Liver (tissue), 10 donors: ENCODE measurements at places on chromosomes 2 and 18. TPM values are rescaled to one million over a fixed set of nuclear protein-coding genes. Genes with fewer than 3 reads are reported as not detected.

DNA sequence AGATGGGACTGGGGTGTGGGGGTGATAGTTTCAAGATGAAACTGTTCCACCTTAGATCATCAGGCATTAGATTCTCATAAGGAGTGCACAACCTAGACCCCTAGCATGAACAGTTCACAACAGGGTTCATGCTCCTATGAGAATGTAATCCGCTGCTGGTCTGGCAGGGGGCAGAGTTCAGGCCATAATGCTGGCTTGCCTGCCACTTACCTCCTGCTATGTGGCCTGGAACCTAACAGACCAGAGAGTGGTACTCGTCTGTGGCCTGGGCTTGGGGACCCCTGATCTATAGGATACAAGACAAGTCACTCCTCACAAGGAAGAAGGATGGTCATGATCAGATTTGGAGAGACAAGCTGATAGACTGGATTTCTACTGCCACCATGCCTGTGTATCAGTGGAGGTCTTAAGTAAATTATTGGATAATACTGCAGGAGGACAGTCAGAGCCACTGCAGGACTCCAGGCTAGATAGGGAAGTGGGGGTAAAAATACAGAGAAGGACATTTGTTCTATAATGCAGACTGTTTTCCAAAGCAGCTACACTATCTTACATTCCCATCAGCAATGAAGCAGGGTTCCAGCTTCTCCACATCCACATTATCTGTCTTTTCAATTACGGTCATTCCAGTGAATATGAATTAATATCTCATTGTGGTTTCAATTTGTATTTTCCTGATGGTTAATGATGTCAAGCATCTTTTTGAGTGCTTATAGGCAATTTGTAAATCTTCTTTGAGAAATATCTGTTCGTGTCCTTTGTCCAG, 28.8 kb upstream of the APOB start:
- DNase-seq: no peak
- peaks cover 6% of the 10 kb centered on the region for H3K4me1 ChIP-seq
- H3K27me3 ChIP-seq: no peaks in the 10 kb centered on the region
- H3K36me3 ChIP-seq: no peaks in the 10 kb centered on the region
- H3K27ac ChIP-seq: no peak overlapping the region

GRCh38 chr2:238420878-238421694, 5.6 kb upstream of the ASB1 start:
- H3K27me3 ChIP-seq: no peaks in the 10 kb centered on the region
- DNase-seq: peak; percentile 84
- no peaks in the 10 kb centered on the region for H3K36me3 ChIP-seq
- H3K4me1 ChIP-seq: peaks cover 4% of the 10 kb centered on the region

DNA sequence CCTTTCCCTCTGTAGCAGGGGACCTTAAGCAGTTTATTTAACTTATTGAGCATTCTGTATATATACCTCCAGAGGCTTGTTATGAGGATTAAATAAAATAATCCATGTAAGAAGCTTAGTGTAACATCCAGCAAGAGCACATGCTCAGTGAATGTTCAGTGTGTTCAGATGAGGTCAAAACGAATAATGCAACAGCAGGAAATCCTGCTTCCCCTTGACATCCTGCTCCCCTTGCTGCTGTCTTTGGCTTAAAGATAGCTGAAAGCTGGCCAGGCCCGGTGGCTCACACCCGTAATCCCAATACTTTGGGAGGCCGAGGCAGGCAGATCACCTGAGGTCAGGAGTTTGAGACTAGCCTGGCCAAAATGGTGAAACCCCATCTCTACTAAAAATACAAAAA, 68.7 kb downstream of the COL4A4 start:
- no peaks in the 10 kb centered on the region for H3K36me3 ChIP-seq
- H3K27me3 ChIP-seq: no peaks in the 10 kb centered on the region
- H3K27ac ChIP-seq: no peak overlapping the region
- no peak overlapping the region for H3K4me3 ChIP-seq
- DNase-seq: no peak

DNA sequence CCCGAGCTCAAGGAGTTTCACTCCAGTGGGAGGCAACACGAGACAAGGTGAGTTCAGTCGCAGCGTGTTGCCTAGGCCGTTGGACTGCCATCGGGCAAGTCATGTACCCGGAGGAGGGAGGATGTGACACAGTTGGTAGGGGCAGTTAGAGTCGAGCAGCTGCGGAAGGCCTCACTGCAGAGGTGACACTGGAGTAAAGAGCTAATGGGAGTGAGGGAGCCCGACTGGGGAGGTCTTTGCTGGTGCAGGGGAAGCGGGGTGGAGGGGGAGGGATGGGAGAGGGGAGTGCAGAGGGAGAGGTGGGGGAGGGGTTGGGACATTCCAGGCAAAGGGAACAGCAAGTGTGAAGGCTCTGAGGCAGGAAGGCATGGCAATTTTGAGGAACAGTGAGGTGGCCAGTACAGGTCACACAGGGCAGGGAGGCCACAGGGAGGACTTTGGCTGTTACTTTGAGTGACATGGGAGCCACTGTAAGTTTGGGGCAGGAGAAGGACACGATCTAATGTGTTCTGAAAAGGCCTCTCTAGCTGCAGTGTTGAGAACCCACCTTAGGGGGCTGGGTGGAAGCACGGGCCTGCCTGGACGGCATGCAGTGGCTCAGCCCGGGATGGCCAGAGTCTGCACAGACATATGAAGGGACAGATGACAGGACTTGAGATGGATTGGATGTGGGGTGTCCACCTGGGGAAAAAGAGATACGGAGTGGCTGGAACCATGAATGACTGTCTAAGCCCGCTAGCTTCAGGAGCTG, 61.1 kb downstream of the KCNF1 start:
- no peaks in the 10 kb centered on the region for H3K27me3 ChIP-seq
- no peaks in the 10 kb centered on the region for H3K36me3 ChIP-seq
- H3K4me3 ChIP-seq: no peak overlapping the region
- no peaks in the 10 kb centered on the region for H3K4me1 ChIP-seq
- DNase-seq: no peak

DNA sequence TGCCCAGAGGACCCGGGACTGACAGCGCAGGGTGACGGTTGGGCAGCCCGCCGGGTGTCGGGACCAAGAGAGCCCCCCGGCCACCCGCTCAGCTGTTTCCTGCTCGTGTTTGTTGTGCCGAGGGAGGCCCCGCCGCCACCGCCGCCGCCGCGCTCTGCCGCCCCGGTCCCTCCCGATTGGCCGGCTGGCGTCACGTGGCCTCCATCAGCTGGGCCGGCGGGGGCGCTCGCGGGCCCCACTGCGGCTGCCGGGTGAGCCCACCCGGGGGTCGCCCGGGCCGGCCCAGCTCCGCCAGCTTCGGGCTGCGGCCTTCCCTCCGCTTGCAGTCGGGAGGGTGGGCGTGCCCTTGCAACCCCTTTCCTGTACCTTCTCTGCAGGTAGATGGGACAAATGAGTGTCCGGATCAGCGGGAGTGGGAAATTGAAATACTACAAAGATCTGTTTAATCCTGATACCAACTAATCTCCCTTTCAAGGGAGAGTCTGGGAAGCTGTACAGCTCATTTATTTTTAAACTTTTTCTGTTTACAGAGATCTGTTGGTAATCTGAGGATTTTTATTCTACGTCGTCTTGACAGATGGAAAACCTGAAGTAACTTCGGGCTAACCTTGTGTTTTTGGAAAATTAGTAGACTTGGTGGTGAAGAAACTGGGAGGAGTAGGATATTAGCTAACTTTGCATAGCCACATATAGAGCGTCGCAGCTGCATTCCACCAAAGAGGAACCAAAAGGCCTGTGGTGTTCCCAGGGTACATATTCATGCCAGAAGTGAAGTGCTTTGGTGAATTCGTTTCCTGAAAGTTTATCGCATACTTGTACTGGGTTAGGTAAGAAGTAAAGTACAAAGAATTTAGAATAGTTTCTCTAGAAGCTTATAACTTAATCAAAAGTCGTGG, 1.2 kb downstream of the YPEL5 start:
- peak overlapping the region; percentile 88 for H3K27ac ChIP-seq
- H3K27me3 ChIP-seq: no peaks in the 10 kb centered on the region
- peak; percentile 91 for DNase-seq
- H3K4me3 ChIP-seq: peak overlapping the region; percentile 61

GRCh38 chr18:55430026-55430425, 158.0 kb downstream of the TCF4 start:
- no peak overlapping the region for H3K27ac ChIP-seq
- H3K36me3 ChIP-seq: no peaks in the 10 kb centered on the region
- no peaks in the 10 kb centered on the region for H3K27me3 ChIP-seq
- H3K4me1 ChIP-seq: no peaks in the 10 kb centered on the region
- no peak for DNase-seq
- H3K4me3 ChIP-seq: no peak overlapping the region

DNA sequence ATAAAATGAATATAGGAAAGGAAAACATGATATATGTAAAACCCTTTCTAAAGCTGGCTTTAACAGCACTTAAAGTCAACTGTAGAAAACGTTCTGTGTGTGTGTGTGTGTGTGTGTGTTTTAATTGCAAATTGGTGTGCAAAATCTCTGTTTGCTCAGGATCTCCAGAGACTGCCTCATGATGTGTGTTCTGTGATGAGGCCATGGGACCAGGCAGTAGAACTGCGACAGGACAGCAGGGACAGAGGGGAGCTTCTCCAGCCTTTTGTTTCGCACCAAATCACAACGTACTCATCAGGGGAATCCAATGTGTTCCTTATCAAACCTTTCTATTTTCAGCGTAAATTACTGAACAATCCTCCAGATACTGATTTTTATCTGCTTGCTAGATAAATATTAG, 66.7 kb downstream of the NXPH2 start:
- H3K4me1 ChIP-seq: peaks cover 8% of the 10 kb centered on the region
- DNase-seq: no peak
- H3K27ac ChIP-seq: no peak overlapping the region
- no peaks in the 10 kb centered on the region for H3K27me3 ChIP-seq
- no peaks in the 10 kb centered on the region for H3K36me3 ChIP-seq
- no peak overlapping the region for H3K4me3 ChIP-seq

- no peaks in the 10 kb centered on the region for H3K36me3 ChIP-seq
- DNase-seq: no peak
Observed at GRCh38 chr18:45359275-45360009, 255.8 kb upstream of the SLC14A2 start.

IKZF2 gene
- 3.9 TPM for total RNA-seq

TMEM247 gene
- total RNA-seq: not detected

HOXD10 gene
- not detected for total RNA-seq

TRIM43 gene
- total RNA-seq: not detected
